ENCODE measurements at places on chromosomes 6 and 20. TPM values are rescaled to one million over a fixed set of nuclear protein-coding genes. Genes with fewer than 3 reads are reported as not detected.
A peak's percentile ranks its signal among the peaks of the same experiment; 100 is the strongest.

DNA sequence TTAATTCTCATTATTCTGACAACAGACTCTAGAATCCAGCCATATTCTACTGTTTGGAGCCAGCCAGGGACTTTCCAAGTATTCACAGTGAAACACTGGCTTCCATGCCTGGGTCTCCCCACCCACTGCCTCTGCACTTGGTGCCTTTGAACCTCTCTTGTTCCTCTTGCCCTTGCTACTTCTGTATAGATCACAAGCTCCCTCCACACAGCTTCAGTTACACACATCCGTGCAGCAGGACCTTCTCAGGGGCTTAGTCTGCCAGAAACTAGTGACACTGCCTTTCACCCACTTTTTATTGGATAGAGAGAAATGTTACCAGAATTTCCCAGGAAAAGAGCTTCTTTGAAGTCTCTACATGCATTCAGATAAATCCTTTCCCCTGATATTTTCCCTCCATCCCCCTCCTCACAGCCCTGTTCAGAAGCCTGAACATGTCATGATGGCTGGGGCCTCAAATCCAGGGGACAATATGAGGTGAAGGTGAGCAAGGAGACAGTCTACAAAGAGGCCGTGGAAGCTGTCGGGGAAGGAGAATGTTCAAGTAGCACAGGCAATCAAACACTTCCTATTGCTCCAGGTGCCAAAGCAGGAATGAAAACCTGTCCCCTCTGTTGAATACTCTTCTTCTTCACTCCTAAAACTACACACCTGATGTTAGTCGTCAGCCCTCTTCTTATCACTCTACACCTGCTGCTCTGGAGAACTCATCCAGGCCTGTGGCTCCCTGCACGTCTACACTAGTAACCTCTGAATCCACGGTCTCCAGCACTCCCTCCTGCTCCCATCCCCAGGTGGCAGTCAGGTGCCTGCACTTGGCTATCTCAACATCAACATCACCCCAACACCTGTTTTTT is 20.2 kb upstream of the HLA-DOA start:
- no peak for DNase-seq

DNA sequence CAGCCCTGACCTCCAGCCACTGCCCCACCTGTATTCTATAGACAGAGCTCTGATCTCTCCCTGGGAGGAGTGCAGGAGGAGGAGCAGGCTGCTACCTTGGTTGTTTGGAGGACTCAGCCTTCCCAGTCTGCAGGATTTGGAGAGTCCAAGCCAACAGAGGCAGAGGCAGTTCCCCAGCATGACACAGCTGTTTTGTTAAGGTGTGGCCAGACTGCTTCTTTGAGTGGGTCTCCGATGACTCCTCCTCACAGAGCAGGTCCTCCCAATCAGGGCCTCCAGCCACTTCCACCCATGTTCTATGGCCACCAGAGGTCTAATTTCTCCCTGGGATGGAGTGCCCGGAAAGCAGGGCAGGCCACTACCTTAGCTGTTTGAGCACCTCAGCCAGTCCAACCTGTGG is 203.5 kb downstream of the HACE1 start:
- no peak for DNase-seq

DNA sequence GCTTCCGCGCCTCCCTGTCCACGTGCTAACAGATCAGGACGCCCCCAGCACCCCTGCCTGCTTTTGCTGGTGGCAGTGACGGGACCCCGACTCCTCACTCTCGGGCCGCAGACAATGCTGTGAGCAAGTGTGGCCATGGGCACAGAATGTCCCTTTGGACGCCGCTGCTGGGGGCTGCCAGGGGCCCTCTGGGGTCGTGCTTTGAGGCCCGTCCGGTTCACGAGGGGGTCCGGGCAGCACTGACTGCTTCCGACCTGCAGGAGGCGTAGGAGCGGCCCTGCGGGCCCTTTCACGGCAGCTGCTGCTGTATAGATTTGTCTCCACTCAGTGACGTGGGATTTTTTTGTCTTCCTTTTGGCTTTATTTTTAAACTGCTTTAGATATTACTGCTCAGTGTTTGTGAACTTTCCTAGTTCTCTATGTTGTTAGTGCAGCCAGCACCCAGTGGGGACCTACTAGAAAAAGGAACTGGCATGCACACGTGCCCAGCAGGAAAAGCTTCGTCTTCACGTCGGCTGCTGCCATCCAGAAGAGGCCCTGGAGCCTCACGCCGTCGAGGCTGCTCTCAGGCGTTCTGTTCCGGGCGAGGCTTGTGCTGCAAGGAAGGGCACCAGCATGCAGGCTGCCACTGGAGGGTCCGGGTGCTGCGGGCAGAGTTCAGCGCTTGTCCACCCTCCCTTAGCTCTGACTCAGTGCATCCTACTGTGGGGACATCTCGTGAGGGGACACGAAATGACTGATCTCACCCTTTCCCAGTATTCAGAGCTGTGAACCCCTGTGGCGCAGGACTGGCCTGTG is 21.7 kb downstream of the UCKL1 start:
- no peak for DNase-seq

DNA sequence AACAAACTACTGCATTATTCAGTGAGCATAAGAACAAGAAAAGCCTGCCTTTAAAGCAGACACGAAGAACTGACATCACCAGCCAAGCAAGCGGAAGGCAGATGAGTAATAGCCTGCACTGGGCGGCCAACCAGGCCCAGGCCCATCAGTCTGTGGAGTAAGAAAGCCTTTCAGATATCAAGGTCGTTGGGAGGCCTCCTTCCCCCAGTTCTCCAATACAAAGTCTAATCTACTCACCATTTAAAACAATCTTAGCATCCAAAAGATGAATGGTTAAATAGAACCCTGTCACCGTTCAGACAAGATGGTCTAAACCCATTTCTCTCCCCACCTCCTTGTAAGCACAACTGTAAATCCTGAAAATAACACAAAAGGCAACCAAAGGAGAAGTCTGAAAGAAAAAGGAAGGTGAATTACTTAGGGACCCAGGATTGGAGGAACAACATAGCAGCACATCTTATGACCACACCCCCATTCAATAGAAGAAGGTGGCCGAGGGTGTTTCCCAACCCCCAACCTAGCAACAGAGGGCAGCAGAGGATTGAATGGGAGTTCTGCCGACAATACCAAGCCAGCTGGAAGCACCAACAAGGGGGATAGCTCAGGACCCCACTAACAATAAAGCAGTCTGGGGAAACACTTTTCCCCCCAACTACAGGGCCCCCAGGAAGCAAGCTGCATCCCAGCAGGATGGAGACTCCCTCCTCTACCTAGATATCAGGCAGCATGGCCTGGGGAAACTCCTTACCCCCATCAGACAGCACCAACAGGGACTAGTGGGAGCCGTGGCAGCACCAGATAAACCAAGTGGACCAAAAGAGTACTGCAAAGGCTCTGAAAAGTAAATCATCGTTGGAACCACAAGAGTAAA is 67.9 kb downstream of the ZHX3 start:
- DNase-seq: peak; percentile 90

DNA sequence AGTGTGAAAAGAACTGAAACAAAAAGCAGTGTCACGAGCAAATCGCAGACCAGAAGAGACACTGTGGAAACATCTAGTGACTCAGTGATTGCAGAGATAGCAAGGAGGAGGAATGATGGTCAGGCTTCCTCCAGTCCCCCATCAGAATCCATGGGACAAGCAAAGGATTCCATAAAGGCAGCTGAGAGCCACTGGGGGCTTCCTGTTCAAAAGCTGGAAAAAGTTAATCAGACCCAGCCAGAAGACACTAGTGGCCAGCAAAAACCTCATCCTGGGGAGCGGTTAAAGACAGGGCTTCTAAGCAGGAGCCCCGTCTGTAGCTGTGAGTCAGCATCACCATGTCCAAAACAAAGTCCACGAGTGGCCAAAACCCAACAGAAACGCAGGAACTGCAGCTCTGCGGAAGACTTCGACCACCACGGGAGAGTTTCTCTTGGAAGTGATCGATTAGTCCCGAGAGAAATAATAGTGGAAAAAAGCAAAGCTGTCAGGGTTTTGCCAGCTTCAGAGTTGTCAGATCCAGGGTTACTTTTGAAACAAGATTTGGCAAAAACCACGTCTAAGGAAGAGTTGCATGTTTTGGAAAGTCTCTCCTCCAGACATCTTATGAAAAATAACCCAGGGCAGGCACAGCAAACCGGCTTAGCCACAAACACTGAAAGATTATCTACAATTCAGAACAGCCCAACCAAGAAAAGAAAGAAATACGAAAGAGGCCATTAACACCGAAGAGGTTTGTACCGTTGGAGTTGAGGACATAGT is 51.0 kb downstream of the JAG1 start:
- peak; percentile 66 for DNase-seq

DNA sequence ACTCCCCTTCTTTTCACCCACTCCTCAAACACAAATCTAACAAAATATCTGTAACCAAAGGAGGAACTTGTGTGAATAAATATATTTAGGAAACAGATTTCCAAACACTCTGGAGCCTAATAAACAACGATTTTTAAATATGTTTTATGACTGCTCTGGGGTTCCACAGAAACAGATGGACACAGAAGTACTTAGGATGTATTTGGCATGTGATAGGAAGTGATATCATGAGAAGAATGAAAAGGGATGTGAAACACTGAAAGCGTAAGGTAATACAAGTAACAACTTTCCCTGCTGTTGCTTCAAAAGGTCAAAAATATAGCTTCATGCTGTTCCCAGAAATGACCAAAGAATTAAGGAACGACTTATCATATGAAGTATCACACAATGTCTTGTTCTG is 26.1 kb upstream of the ENPP1 start:
- no peak for DNase-seq

DNA sequence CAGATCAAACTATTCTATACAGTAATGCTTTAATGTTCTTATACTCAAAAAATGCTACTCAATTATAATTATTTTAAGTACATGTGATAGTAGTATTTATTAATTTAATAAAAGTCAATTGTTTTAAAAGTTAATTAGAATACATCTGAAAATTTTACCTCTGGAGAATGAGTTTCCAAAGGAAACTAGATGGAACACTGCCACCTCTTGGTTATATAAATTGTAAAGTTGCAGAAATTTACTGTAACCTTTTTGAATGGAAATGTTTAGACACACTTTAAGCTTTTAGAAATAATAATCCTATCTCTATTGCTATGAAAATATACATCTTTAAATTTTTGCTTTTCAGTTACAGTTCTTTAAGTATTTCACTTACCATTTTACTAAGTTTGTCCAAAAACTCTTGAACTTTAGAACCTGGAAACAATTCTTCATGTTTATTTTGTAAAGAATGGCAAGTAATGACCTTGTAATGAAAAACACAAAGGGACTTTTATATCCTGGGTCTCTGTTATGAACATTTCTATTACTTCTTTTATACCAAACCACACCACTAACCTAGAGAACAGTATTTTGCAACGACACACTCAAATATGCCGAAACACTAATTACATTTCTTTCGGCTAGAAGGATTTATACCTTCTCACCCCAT is 10.9 kb upstream of the BMP5 start:
- no peak for DNase-seq

GRCh38 chr6:76250666-76251065 is 178.2 kb upstream of the IMPG1 start:
- DNase-seq: no peak

- no peak for DNase-seq
Observed at GRCh38 chr6:57254055-57254717, 32.1 kb upstream of the RAB23 start.

Gene MCM8
- 10.9 TPM for total RNA-seq

Gene PRRT1
- total RNA-seq: 8.0 TPM

Gene SLC22A2
- total RNA-seq: not detected

Data from uterus (tissue), 4 donors.